ENCODE measurements at places on chromosomes 3 and 15.
A peak's percentile ranks its signal among the peaks of the same experiment; 100 is the strongest.

- no peak for DNase-seq
Measured at GRCh38 chr15:77783636-77784035, 150.9 kb upstream of the LINGO1 start.

DNA sequence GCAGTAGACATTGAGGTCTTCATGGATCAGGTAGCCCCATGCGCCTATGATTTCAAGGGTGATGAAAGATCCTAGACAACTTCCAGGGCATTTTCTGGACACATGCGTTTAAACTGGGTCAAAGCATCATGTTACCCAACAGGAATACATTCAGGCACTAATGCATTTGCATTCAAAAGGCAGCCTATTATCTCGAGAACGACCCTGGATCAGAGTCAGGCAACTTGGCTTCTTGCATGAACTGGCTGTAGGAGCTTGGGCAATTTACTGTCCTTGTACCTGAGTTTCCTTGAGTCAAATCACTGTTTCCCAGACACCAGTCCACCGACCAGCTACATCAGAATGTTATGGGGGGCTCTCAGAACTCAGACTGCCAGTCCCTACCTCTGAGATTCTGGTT, 51.5 kb upstream of the CHST2 start:
- no peak for DNase-seq

GRCh38 chr3:122457706-122458105, 41.8 kb upstream of the WDR5B start:
- DNase-seq: no peak

DNA sequence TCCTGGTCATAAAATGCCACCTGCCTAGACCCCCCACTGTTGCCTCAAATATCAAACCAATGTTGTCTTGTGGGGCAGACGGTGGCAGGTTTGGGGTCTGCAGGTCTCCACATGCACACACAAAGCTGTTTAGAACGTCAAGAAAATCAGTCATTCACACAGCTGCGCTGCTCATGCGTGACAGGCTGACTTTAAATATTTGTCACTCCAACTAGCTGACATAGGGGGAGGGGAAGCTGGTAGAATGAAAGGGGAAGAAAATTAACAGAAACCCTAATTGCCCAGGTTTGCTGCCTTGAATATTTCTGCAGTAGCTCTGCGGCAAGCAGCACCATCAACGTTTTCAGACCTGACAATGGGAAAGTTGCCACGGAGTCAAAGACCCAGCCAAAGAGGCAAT, 201.8 kb downstream of the ABHD5 start:
- no peak for DNase-seq

- no peak for DNase-seq
Measured at GRCh38 chr3:113287111-113287802, 75.9 kb downstream of the BOC start.

DNA sequence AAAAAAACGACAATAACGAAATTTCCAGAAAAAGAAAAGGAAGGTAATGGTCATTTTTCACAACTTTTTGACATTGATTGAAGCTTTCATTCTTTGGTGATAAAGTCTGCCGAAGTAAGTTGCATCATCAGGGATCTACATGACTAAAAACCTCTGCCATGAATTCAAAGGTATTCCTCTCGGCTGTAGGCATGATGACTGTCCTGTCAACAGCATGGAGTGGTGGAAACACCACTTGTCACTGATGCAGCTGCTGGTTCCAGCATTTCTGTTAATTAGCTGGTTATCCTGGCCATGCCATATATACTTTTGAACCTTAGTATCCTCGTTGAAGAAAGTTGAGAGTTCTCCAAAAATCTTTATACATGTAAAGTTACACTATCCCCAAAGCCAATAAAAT, 859.0 kb upstream of the ARPP21 start:
- DNase-seq: no peak

GRCh38 chr3:129838086-129838485, 55.4 kb downstream of the TMCC1 start:
- no peak for DNase-seq

DNA sequence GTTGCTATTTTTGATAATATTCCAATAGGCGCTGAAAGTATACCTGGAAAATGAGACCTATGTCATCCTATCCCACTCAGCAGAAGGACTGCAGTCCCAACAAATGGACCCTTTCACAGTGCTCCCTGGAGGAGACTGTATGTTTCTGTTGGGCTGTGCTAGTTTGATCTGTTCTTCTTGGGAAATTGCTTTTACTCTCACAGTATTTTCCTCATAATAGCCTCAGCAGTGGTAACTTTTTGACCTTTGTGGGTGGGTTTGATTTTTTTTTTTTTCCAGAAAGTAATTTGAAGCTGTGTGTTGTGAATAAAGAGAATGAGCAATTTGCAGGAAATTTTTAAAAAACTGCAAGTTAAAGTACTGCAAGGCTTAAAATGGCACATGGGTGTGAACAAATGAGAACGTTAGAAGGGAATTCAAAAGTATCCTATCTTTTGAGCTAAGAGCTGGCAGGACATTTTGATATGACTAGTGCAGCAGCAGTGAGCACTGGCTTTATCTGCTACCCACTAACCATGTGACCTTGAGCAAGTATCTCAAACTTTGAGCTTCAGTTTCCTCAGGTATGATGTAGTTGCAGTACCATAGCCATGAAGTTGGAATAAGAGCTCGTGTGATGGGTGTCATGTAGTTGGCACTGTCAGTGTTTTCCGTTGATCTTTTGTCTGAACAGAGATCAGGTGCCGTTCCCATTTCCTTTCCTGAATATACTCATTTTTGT, 118.4 kb downstream of the ATG7 start:
- DNase-seq: no peak

DNA sequence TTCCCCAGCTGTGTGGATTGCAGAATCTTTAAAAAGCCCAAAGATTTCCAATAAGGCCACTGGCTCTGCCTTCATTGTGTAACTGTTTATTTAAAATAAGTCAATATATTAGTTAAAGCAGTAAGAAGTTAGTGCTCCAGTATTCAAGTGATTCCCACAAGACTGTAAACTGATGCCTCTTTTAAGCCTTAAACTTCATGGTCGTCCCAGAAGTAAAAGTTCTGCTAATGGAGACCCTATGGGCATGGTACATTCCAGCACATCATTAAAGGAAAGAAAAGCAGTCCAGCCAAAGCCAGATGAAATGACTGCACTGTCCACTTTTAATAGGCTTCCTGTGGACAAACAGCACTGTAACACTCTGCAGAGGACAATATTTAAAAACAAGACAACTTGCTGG, 512.6 kb downstream of the MECOM start:
- DNase-seq: no peak

- no peak for DNase-seq
Measured at GRCh38 chr15:76588811-76589747, 252.5 kb downstream of the ISL2 start.

GRCh38 chr3:196321162-196321561, 3.1 kb upstream of the DYNLT2B start:
- no peak for DNase-seq

GRCh38 chr15:89179966-89180875, 41.2 kb downstream of the RLBP1 start:
- DNase-seq: no peak

DNA sequence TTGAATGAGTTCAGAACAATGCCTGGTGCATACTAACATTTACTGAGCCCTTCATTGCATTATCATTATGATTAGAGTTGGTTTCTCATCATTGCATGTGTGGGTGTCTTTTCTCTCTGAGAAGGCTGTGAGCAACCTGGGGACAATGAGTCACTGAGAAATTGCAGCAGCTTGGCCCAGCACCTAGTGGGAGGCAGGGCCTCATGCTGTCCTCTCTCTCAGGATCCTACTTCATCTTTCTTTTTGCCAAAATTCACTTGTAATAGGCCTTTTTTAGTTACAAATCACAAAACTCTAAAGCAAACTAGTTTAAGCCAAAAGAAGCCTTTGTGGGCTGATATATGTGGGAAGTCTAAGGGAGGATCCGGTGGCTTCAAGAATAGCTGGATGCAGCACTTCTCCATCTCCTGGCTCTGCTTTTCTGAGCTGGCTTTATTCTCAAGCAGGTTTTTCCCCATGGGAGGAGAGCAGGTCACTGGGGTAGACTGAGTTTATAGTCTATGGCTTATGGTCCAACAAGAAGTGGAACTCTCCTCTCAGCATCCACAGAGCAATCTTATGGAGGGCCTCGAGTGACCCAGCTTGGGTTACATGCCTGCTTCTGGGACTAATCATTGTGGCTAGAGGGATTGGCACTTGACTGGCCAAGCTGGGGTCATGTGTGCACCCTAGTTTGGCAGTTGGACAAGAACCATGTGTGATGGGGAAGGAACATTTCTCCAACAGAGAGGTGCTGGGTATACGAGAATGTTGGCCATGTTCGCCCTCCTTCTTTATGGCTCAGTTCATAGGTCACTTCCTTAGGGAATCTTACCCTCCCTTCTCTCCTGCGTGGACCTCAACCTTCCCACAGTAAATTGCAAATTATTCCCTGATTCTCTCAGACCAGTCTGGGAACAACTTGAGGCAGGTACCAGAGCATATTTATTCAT, 8.7 kb upstream of the CAMK1 start:
- peak; percentile 27 for DNase-seq

DNA sequence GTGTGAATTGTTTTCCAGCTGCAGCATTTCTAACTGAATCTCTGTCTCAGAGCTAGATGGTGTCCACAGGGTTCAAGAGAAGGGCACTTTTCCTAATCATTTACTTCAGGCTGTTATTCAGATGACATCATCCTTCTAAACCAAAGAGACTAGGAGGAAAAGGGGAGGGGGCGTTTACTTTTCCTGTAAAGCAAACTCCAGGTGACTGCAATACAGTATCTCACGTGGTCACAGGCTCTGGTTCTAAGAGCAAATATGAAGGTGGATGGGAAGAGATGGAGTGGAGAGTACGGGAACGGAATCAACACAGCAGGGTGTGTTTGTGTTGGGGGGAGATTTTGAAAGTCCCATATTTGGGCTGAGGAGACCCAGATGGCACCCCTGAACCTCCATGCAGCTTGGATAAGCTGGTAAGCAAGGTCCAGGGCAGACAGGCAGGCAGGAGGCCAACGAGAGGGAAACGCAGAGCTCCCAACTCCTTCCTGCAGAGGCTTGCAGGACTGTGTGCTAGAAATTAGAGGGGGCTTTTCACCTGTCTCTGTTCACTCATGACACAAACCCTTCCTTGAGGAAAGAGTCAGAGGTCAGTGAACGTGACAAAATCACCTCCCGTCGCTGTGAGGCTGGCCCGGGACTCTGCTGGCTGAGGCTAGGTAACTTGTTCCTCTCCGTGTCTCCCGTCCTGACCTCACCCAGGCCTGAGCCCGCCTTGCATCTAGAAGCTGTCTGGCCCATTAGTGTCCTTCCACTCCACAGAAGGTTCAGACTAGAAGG, 151.2 kb downstream of the OPA1 start:
- DNase-seq: no peak

GRCh38 chr3:31065765-31066164, 171.3 kb upstream of the GADL1 start:
- no peak for DNase-seq

GRCh38 chr3:191342006-191342405, 11.7 kb upstream of the UTS2B start:
- no peak for DNase-seq

DNA sequence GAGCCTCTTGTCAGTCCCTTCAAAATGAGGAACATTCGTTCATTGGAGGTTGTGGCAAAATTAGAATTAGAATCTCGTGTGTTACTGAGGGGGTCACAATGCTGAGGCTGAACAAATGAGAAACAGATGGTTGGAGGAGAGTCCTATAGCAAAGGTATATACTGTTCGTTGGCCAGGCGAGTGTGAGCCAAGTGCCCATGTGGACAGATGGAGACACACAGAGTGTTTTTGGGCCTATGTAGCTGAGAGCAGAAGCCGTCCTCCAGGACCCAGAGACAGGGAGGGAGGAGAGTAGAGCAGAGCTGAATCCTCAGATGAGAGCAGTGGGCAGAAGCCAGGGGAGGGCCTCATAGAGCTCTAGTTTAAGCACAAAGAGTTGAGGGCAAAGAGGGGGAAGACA, 98.9 kb downstream of the NR1D2 start:
- no peak for DNase-seq

GRCh38 chr3:133474817-133475216, 75.0 kb downstream of the BFSP2 start:
- no peak for DNase-seq

- DNase-seq: no peak
Measured at GRCh38 chr3:24123596-24123995, 178.5 kb downstream of the NR1D2 start.

DNA sequence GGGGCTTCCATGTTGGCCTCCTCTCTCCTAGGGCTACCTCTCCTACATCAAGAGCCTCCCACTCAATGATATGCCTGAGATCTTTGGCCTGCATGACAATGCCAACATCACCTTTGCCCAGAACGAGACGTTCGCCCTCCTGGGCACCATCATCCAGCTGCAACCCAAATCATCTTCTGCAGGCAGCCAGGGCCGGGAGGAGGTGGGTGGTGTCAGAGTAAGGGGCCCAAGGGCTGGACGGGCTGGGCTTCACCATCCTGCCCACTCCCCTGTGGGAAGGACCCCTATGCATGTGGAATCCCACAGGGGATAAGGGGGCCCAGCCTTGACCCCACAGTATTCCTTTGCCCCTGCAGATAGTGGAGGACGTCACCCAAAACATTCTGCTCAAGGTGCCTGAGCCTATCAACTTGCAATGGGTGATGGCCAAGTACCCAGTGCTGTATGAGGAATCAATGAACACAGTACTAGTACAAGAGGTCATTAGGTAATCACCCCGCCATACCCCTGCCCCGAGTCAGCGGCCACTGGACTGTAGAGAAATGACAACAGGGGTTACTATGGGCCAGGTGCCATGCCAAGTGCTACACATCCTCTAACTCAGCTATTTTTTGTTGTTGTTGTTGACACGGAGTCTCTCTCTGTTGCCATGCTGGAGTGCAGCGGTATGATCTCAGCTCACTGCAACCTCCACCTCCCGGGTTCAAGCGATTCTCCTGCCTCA, 47.1 kb downstream of the SEMA3G start:
- no peak for DNase-seq

Measured in activated T-helper 1 cell treated with anti-CD3 and anti-CD28 coated beads, Interleukin-2, amount 50 U/mL, for 16 hours (primary cell).